ENCODE measurements at places on chromosomes 3 and 15. TPM values are rescaled to one million over a fixed set of nuclear protein-coding genes. Genes with fewer than 3 reads are reported as not detected.

DNA sequence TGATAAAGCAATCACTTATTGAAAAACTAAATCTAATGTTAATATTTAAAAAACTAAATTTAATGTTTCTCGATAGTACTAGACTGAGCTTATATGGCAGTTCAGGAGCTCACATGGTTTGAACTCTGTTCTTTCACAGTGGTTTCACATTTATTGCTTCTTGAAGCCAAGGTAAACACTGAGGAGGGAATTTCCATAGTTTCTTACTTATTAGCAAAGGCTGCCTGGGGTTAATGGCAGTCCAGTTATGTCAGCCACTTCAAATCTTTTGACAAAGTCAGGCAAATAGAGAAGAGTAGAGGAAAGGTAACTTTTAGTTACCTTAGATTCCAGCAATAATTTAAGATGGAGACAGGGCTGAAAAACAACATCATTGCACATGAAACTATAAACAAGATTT, 831.5 kb downstream of the ROBO2 start:
- H3K4me3 ChIP-seq = no peak overlapping the region
- DNase-seq = no peak
- no peak overlapping the region for H3K27ac ChIP-seq
- peaks cover 2% of the 10 kb centered on the region for H3K4me1 ChIP-seq

- H3K36me3 ChIP-seq = no peaks in the 10 kb centered on the region
- peaks cover 3% of the 10 kb centered on the region for H3K27me3 ChIP-seq
- peak; percentile 73 for DNase-seq
- peaks cover 4% of the 10 kb centered on the region for H3K4me1 ChIP-seq
- H3K27ac ChIP-seq = no peak overlapping the region
These were observed 39.7 kb downstream of the SPATA12 start for GRCh38 chr3:57100046-57100695.

DNA sequence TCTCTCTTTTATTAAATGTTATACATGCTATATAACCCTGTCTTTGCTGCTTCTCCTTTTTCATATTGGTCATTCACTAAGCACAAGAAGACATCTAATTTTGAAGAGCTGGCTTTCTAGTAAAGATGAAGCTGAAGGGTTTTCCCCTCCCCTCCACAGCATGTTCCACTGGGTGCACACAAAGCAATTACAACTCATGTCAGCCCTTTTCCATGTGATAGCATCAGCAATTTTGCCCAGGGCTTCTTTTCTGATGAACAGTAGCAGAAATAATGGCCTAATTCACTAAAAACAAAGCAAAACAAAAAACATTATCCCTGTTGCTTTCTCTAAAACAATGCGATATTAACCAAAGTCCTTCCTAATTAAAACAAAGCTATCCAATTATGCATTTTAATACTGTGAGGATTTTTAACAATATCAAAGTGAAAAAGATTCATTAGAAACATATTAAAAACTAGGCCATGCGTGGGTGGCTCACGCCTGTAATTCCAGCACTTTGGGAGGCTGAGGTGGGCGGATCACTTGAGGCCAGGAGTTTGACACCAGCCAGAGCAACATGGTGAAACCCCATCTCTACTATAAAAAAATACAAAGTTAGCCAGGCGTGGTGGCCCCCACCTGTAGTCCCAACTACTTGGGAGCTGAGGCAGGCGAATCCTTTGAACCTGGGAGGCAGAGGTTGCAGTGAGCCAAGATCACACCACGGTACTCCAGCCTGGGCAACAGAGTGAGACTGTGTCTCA, 12.2 kb upstream of the PIK3R4 start:
- H3K36me3 ChIP-seq = no peaks in the 10 kb centered on the region
- H3K27ac ChIP-seq = no peak overlapping the region
- H3K4me1 ChIP-seq = no peaks in the 10 kb centered on the region
- H3K27me3 ChIP-seq = no peaks in the 10 kb centered on the region
- DNase-seq = no peak

DNA sequence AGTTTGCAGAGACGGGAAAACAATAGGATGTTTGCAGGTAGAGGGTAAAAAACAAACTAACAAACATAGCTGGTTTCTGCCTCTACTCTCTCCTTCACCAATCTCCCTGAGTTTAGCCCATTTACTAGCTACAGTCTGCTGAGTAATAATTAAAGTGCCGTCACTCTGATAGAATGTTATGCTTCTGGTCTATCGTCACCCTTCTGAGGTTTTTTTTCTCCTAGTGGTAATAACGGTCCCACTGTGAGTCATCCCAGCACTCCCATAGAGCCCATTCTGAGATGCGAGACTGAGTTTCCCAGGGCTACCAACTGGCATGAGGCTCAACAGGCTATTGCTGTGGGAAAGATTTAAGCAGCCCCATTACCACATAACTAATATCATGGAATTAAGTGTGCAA, 56.4 kb downstream of the PLAAT1 start:
- H3K4me3 ChIP-seq = no peak overlapping the region
- no peak for DNase-seq
- no peak overlapping the region for H3K27ac ChIP-seq
- H3K4me1 ChIP-seq = no peaks in the 10 kb centered on the region
- no peaks in the 10 kb centered on the region for H3K27me3 ChIP-seq
- peaks cover 14% of the 10 kb centered on the region for H3K36me3 ChIP-seq

DNA sequence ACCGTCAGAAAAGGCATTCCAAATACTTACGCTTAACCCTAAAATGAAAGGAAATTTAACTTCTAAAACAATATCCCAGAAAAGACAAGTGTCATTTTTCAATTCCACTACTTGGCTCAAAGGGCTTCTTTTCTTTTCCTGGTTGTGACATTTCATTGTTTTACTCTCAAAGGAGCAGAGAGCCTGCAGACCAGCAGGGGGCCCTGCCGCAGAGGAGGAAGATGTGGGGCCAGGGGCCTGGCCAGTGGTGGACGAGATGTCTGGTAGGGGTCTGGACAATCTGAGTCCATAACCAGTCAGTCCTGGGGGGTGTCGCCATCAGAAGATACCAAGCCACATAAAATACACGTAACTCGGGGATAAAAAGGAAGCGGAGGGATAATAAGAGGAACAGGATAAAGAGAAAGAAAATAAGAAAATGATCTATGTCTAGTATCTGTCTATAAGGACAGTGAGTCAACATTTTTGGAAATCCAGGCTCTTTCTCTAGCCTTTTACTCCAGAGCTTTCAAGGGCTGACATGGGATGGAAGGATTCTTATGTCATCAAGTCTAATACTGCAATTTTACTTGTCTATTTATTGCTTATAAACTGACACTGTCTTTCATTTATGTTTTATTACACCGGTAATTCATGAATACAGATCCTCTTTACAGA, 54.2 kb upstream of the ARHGEF3 start:
- H3K4me3 ChIP-seq = no peak overlapping the region
- H3K27ac ChIP-seq = no peak overlapping the region
- H3K4me1 ChIP-seq = peaks cover 4% of the 10 kb centered on the region
- peak; percentile 49 for DNase-seq
- peaks cover 5% of the 10 kb centered on the region for H3K27me3 ChIP-seq
- H3K36me3 ChIP-seq = no peaks in the 10 kb centered on the region

Gene C3orf33
- total RNA-seq = 1.8 TPM

GRCh38 chr15:35936284-35936683, 390.3 kb upstream of the DPH6 start:
- no peak overlapping the region for H3K4me3 ChIP-seq
- no peaks in the 10 kb centered on the region for H3K36me3 ChIP-seq
- DNase-seq = no peak
- no peaks in the 10 kb centered on the region for H3K27me3 ChIP-seq
- H3K27ac ChIP-seq = no peak overlapping the region

- H3K4me3 ChIP-seq = no peak overlapping the region
- no peak for DNase-seq
- H3K4me1 ChIP-seq = no peaks in the 10 kb centered on the region
- no peaks in the 10 kb centered on the region for H3K27me3 ChIP-seq
These were observed 235.8 kb downstream of the SUCLG2 start for GRCh38 chr3:67418426-67419217.

DNA sequence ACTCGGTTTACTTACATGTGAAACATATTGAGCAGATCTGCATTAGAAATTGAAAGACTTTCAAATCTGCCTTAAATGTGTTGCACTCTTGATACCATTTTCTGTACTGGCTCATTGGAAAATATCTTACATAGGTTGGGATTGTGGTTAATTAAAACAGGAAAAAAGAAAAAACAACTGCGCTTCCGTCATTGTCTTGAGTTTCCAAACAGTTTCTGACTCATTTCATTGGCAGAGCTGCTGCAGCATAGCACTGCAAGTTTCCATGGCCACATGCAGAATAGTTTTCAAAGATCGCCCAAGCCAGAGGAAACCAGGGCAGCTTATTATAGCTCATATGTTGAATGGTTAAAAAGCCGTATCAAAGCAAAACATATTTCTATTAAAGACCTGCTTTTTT, 446.6 kb upstream of the BCHE start:
- no peak overlapping the region for H3K27ac ChIP-seq
- no peak overlapping the region for H3K4me3 ChIP-seq
- no peaks in the 10 kb centered on the region for H3K4me1 ChIP-seq
- no peaks in the 10 kb centered on the region for H3K36me3 ChIP-seq
- no peaks in the 10 kb centered on the region for H3K27me3 ChIP-seq

GRCh38 chr3:160616311-160616710, 50.9 kb upstream of the KPNA4 start:
- no peaks in the 10 kb centered on the region for H3K4me1 ChIP-seq
- H3K27ac ChIP-seq = no peak overlapping the region
- H3K36me3 ChIP-seq = no peaks in the 10 kb centered on the region

Gene SERINC4
- not detected for total RNA-seq

Gene IL5RA
- not detected for total RNA-seq

- no peaks in the 10 kb centered on the region for H3K27me3 ChIP-seq
- H3K4me3 ChIP-seq = no peak overlapping the region
- H3K4me1 ChIP-seq = peaks cover 14% of the 10 kb centered on the region
- H3K27ac ChIP-seq = no peak overlapping the region
- no peak for DNase-seq
These were observed 149.5 kb upstream of the EPHA3 start for GRCh38 chr3:88957711-88958439.

- H3K4me3 ChIP-seq = peak overlapping the region; percentile 98
- H3K4me1 ChIP-seq = peaks cover 38% of the 10 kb centered on the region
- H3K27ac ChIP-seq = peak overlapping the region; percentile 99
- peak; percentile 16 for DNase-seq
- H3K36me3 ChIP-seq = no peaks in the 10 kb centered on the region
These were observed 1.7 kb downstream of the PKM start for GRCh38 chr15:72229076-72229946.

Gene MYO9A
- total RNA-seq = 111 TPM

DNA sequence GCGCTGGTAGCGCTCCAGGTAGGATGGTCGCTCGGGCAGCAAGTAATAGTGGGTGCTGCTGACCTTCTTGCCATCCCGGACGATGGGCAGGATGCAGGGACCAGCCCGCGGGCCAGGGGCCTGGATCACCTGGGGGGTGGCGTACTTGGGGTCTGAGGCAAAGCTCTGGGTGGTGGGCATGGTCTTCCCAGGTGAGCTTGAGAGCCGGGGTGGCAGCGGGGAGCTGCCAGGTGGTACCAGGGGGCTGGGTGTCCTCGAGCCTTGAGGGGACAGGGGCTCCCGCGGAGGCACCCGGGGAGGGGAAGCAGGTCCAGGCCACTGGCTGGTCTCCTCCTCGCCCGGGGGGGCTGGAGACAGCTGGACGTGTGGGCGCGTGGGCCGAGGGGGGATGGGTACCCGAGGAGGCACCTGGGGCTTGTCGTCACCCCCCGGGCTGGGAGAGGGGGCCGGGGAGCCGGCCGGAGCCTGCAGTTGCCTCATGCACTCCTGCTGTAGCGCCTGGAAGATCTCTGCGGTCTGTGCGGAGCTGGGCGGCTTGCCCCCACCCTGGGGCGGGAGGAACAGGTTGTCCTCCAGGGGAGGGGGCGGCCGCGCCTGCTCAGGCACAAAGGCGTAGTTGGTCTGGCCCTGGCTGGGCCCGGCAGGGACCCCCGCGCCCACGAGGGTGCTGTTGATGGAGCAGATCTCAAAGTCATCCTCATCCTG, 40.6 kb downstream of the TNK2 start:
- H3K27me3 ChIP-seq = peaks cover 3% of the 10 kb centered on the region
- no peaks in the 10 kb centered on the region for H3K36me3 ChIP-seq
- no peak overlapping the region for H3K27ac ChIP-seq
- H3K4me1 ChIP-seq = peaks cover 3% of the 10 kb centered on the region

GRCh38 chr3:27289769-27290413, 79.3 kb downstream of the NEK10 start:
- H3K27me3 ChIP-seq = no peaks in the 10 kb centered on the region
- H3K4me3 ChIP-seq = no peak overlapping the region
- H3K36me3 ChIP-seq = no peaks in the 10 kb centered on the region
- H3K27ac ChIP-seq = no peak overlapping the region
- H3K4me1 ChIP-seq = no peaks in the 10 kb centered on the region
- no peak for DNase-seq

- no peak overlapping the region for H3K4me3 ChIP-seq
- peaks cover 23% of the 10 kb centered on the region for H3K4me1 ChIP-seq
- no peaks in the 10 kb centered on the region for H3K27me3 ChIP-seq
- H3K36me3 ChIP-seq = no peaks in the 10 kb centered on the region
- no peak for DNase-seq
These were observed 55.0 kb downstream of the LSAMP start for GRCh38 chr3:116390318-116390717.

DNA sequence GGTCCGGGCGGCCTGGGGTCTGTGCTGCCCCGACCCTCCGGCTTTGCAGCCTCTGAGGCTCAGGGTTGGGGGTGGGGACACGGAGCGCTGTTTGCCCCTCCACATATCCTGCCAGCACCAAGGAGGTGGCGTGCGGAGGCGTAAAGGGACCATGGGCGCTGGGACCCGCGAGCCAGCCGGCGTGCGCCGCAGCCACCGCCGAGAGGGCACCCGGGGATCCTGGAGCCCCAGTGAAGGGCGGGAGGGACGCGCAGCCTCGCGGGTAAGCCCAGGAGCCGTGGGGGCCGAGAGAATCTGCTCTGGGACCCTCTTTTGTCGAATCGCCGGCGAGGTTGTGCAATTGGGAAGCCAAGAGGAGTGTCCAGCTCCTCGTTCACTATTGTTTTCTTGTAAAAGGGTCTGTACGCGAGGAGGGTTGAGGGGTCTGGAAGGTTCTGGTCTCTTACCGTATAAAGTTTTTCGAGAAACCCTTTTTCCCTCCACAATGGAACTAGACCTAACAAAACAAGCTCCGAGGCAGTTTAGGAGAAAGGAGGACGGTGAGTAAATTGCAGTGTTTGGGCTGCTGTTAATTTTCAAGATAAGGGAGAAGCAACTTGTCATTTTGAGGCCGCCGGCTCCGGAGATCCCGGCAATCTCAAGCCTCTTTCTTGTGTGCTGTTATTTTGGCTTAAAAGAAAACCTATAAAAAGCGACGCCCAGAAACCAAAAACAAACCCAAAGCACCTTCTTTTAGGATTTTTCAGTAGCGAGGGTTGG, 29.9 kb upstream of the ST3GAL6 start:
- no peaks in the 10 kb centered on the region for H3K36me3 ChIP-seq
- peak overlapping the region; percentile 99 for H3K4me3 ChIP-seq
- peaks cover 43% of the 10 kb centered on the region for H3K4me1 ChIP-seq
- peaks cover 20% of the 10 kb centered on the region for H3K27me3 ChIP-seq
- DNase-seq = peak; percentile 67

Gene TRPM1
- not detected for total RNA-seq

Gene CHST2
- 51.7 TPM for total RNA-seq

Gene CPN2
- not detected for total RNA-seq

GRCh38 chr15:70430069-70430468, 332.4 kb upstream of the TLE3 start:
- no peak for DNase-seq
- peaks cover 5% of the 10 kb centered on the region for H3K27me3 ChIP-seq
- peaks cover 7% of the 10 kb centered on the region for H3K4me1 ChIP-seq
- H3K4me3 ChIP-seq = no peak overlapping the region

Gene XIRP1
- total RNA-seq = 0.34 TPM

GRCh38 chr3:177595530-177596188, 398.4 kb upstream of the TBL1XR1 start:
- DNase-seq = no peak
- no peak overlapping the region for H3K4me3 ChIP-seq
- no peak overlapping the region for H3K27ac ChIP-seq
